ENCODE measurements at places on chromosomes 12 and 14. TPM values are rescaled to one million over a fixed set of nuclear protein-coding genes. Genes with fewer than 3 reads are reported as not detected.
A peak's percentile ranks its signal among the peaks of the same experiment; 100 is the strongest.

DNA sequence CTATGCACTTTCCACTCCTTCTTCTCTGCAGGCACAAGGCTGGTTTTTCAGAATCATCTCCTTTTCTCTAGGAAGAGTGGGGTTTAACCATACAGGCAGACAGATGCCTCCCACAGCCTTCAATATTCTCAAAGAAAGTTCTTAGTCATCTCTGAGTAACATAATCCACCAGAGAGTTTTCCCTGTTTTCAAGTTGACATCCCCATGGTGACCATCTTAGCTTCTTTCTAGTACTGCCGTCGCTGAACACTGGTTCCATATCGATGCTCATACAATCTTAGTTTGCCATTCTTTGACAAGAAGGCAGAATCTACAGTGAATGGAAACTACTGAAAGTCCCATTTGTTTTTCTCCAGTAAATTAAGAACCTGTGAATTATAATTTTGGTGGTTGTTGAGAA, 28.6 kb downstream of the TPH2 start:
- no peak overlapping the region for H3K4me3 ChIP-seq
- no peaks in the 10 kb centered on the region for H3K36me3 ChIP-seq
- DNase-seq, result no peak
- no peaks in the 10 kb centered on the region for H3K4me1 ChIP-seq
- no peaks in the 10 kb centered on the region for H3K27me3 ChIP-seq

- no peak overlapping the region for H3K27ac ChIP-seq
- H3K36me3 ChIP-seq, result no peaks in the 10 kb centered on the region
- no peaks in the 10 kb centered on the region for H3K27me3 ChIP-seq
- DNase-seq, result no peak
Observed at GRCh38 chr14:48333221-48333920, 658.0 kb upstream of the MDGA2 start.

DNA sequence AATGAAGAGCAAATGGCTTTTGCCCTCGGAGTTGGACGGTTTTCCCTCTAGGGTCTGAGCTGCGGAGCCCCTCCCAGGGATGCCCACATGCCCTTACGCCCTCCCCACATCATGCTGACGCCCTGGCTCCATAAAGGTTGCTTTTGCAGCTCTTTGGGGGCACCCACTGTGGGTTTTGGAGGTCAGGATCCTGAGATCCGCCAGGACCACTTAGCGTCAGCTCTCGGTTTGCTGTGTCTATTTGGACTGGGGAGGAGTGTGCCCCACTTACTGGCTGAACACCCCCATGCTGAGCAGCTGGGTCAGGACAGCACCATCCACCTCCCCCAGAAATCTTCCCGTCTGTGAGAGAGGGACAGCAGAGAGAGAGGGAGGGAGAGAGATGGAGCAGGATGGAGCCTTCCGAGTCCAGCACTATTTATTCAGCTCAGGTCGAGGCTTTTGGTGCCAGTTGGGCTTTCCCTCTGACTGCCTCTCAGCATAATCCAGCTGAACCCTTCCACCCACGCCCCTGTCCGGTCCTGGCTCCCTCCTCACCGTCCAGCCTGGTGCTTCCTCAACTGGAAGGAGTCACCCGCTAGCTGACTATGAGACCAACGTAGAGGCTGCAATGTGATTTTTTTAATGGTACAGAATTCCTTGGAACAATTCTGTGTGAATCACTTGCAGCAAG, 18.9 kb upstream of the LRTM2 start:
- no peak for DNase-seq
- no peaks in the 10 kb centered on the region for H3K27me3 ChIP-seq
- no peak overlapping the region for H3K27ac ChIP-seq
- H3K36me3 ChIP-seq, result no peaks in the 10 kb centered on the region
- H3K4me1 ChIP-seq, result peaks cover 25% of the 10 kb centered on the region
- no peak overlapping the region for H3K4me3 ChIP-seq

- H3K27ac ChIP-seq, result no peak overlapping the region
- no peaks in the 10 kb centered on the region for H3K36me3 ChIP-seq
- H3K27me3 ChIP-seq, result no peaks in the 10 kb centered on the region
- no peak overlapping the region for H3K4me3 ChIP-seq
- no peaks in the 10 kb centered on the region for H3K4me1 ChIP-seq
Observed at GRCh38 chr12:125892276-125892675, 827.0 kb downstream of the AACS start.

DNA sequence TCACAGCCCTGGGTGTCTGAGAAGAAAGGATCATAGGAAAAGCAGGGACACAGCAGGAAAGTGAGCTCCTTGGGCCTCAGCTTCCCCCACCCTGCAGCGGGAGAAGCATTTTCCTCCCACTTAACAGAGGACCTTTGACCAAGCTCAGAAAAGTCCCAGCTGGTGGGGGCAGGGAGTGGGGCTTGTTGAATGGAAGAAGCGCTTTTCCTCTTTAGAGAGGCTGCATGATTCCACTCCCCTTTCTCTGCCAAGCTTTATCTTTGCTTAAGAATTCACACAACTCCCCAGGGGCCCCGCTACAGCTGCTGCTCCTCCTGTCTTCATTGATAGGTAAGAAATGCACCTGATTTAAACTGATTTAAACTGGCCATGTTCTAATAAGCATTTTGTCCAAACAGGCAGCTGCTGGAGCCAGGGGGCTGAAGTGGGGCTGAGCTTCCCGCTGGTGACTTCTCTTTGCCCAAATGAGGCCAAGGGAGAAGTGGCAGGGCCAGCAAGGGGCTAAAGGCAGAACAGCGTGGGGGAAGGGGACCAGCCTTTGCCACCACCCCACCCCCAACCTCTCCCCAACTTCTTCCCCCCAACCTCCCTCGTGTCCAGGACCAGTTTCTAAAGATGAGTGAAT, 1.7 kb upstream of the PAPLN start:
- no peaks in the 10 kb centered on the region for H3K36me3 ChIP-seq
- peaks cover 54% of the 10 kb centered on the region for H3K27me3 ChIP-seq
- no peak overlapping the region for H3K27ac ChIP-seq
- no peaks in the 10 kb centered on the region for H3K4me1 ChIP-seq
- no peak overlapping the region for H3K4me3 ChIP-seq

- H3K36me3 ChIP-seq, result no peaks in the 10 kb centered on the region
- H3K27me3 ChIP-seq, result no peaks in the 10 kb centered on the region
- DNase-seq, result no peak
- H3K27ac ChIP-seq, result no peak overlapping the region
- H3K4me3 ChIP-seq, result no peak overlapping the region
Observed at GRCh38 chr14:78767436-78767835, 597.3 kb downstream of the NRXN3 start.

GRCh38 chr12:49092816-49093406, 1.7 kb downstream of the DHH start:
- H3K27me3 ChIP-seq, result peaks cover 64% of the 10 kb centered on the region
- peaks cover 15% of the 10 kb centered on the region for H3K36me3 ChIP-seq
- H3K4me1 ChIP-seq, result peaks cover 16% of the 10 kb centered on the region

- H3K27ac ChIP-seq, result peak overlapping the region; percentile 89
- peak overlapping the region; percentile 80 for H3K4me3 ChIP-seq
- H3K4me1 ChIP-seq, result peaks cover 32% of the 10 kb centered on the region
- DNase-seq, result no peak
- H3K27me3 ChIP-seq, result no peaks in the 10 kb centered on the region
- peaks cover 3% of the 10 kb centered on the region for H3K36me3 ChIP-seq
Observed at GRCh38 chr12:8697120-8697475, 693 bp upstream of the RIMKLB start.

DNA sequence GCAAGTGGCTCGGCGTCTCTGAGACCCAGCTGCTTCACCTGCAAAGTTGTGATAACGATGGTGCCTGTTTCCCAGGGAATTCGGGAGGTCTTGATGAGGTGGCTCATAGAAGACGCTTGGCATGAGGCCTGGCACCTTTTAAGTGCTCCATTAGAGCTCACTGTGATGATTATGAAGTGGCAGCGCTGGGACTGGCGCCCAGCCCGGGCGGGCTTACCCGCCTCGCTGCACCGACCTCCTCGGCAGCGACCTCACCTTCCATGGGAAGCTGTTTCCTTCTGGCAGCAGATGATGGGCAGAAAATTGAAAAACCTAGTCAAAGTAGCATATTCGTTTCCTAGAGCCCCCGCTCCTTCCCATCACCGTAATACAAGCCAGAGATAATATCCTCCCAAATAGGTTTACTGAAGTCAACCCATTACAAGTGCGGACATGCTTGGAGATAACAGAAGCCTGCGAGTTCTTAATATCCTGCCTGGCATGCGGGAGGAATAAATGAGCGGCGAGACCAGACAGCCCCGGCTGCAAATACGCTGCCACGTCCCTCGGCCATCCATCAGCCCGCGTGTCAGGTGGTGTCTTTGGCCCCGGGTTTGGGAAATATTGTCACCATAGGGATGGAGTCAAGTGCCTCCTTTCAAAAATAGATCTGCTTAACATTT, 35.2 kb upstream of the DLK1 start:
- no peaks in the 10 kb centered on the region for H3K36me3 ChIP-seq
- H3K27me3 ChIP-seq, result no peaks in the 10 kb centered on the region
- H3K4me1 ChIP-seq, result peaks cover 33% of the 10 kb centered on the region
- no peak overlapping the region for H3K27ac ChIP-seq
- H3K4me3 ChIP-seq, result no peak overlapping the region

GRCh38 chr14:51253880-51254279, 13.8 kb downstream of the TMX1 start:
- H3K36me3 ChIP-seq, result peaks cover 58% of the 10 kb centered on the region
- no peaks in the 10 kb centered on the region for H3K4me1 ChIP-seq
- H3K27ac ChIP-seq, result no peak overlapping the region
- DNase-seq, result no peak

- no peaks in the 10 kb centered on the region for H3K36me3 ChIP-seq
- DNase-seq, result no peak
- no peak overlapping the region for H3K27ac ChIP-seq
- H3K27me3 ChIP-seq, result no peaks in the 10 kb centered on the region
- no peaks in the 10 kb centered on the region for H3K4me1 ChIP-seq
Observed at GRCh38 chr14:38618514-38618913, 362.6 kb upstream of the CLEC14A start.

- H3K4me3 ChIP-seq, result peak overlapping the region; percentile 98
- H3K4me1 ChIP-seq, result peaks cover 4% of the 10 kb centered on the region
- peaks cover 10% of the 10 kb centered on the region for H3K36me3 ChIP-seq
- no peaks in the 10 kb centered on the region for H3K27me3 ChIP-seq
Observed at GRCh38 chr14:34538871-34539406, 562 bp downstream of the EAPP start.

- H3K4me1 ChIP-seq, result no peaks in the 10 kb centered on the region
- H3K27me3 ChIP-seq, result no peaks in the 10 kb centered on the region
- no peaks in the 10 kb centered on the region for H3K36me3 ChIP-seq
- no peak for DNase-seq
Observed at GRCh38 chr14:49549881-49550280, 36.3 kb downstream of the RPS29 start.

DNA sequence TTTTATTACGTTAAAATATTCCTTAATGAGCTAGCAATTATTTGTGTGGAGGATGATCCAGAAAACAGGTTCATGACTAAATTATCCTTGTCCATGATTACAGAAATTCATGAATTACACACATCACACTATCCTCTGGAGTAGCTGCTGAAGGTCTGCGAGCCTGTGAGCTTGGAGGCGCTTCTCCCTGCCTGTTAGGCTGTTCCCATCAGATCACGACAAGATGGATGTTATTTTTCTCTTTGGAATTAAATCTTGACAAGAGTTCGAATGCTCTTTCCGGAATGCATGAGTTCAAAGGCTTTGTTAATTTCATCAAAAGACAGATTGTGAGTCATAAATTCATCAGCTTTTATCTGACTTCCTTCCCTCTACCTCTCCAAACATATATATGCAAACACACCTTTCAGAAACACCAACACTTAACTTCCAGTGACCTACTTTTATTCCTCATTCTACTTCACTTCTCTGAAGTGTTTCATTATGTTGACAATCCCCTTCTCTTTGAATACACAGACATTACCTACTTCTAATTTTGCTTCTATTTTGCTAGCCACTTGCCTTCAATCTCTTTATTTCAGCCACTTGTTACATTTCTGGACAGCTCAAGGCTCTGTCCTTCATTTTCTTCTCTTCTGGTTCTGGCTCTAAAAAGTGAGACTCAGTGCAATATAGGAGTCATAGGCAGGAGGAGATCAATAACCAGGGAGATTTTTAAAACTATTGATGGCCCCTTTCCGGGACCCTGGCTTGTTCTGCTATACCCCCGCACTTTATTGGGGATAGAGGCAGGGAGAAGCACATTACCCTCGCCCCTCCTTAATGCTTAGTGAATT, 274.6 kb downstream of the BTG1 start:
- peaks cover 11% of the 10 kb centered on the region for H3K4me1 ChIP-seq
- no peaks in the 10 kb centered on the region for H3K36me3 ChIP-seq

DNA sequence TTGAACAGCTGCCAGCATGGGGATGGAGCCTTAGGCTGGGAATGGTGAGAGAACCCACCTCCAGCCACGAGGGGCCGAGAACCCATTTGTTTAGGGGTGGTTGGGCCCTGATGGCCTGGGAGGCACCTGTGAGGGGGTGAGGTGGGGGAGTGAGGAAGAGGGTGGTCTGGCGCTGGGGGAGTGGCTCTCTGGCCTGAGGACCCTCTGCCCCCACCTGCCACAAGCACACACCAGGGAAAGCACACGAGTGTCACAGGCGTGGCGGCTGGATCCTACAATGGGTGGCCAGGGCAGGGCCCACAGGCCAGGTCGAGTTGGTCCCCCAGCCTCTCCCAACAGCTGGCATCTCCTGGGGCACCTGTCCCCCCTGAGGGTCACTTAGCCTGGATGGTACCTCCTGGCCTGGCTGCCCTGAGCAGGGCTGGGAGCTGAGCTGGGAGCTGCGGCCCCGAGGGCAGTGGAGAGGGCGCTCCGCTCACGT, 340.5 kb downstream of the TMEM121 start:
- no peaks in the 10 kb centered on the region for H3K36me3 ChIP-seq
- peaks cover 46% of the 10 kb centered on the region for H3K4me1 ChIP-seq
- H3K27ac ChIP-seq, result no peak overlapping the region
- peaks cover 21% of the 10 kb centered on the region for H3K27me3 ChIP-seq
- no peak for DNase-seq
- H3K4me3 ChIP-seq, result no peak overlapping the region

DNA sequence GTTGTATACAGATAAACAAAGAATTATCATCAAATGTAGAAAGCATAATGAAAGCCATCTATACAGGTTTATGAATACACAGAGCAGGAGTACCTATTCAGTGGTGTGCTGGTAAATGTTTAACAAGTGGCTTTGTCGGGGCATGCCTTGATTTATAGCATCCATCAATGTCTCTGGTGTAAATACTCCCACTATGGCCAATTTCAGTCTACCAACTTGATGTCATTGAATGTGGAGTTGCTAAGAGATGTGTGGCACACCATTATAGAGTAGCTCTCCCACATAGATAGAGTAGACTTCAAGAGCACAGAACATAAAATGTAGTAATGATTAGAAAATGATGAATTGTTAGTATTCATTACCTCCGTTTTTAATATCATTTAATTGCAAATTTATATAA, 9.3 kb downstream of the GRIP1 start:
- H3K27me3 ChIP-seq, result no peaks in the 10 kb centered on the region
- H3K27ac ChIP-seq, result no peak overlapping the region
- H3K4me3 ChIP-seq, result no peak overlapping the region
- H3K4me1 ChIP-seq, result no peaks in the 10 kb centered on the region
- H3K36me3 ChIP-seq, result no peaks in the 10 kb centered on the region

GRCh38 chr12:66131067-66131688, 628 bp upstream of the LLPH start:
- H3K4me3 ChIP-seq, result peak overlapping the region; percentile 53
- no peak for DNase-seq
- peaks cover 24% of the 10 kb centered on the region for H3K36me3 ChIP-seq
- H3K27ac ChIP-seq, result peak overlapping the region; percentile 72
- peaks cover 10% of the 10 kb centered on the region for H3K4me1 ChIP-seq

The MORN3 gene
- total RNA-seq, result 3.1 TPM

The ZDHHC22 gene
- not detected for total RNA-seq

The TSFM gene
- total RNA-seq, result 29.2 TPM

The WASHC3 gene
- 72.8 TPM for total RNA-seq

The MYO1H gene
- total RNA-seq, result under 0.01 TPM

The PIK3C2G gene
- 0.05 TPM for total RNA-seq

The DNAJC22 gene
- total RNA-seq, result 0.09 TPM

The GPR65 gene
- total RNA-seq, result 9.2 TPM

The STX2 gene
- 8.8 TPM for total RNA-seq

The FGF6 gene
- not detected for total RNA-seq

The CTSG gene
- total RNA-seq, result 19.9 TPM

The HOXC12 gene
- total RNA-seq, result 0.05 TPM

The KRT71 gene
- 0.57 TPM for total RNA-seq

The HOXC9 gene
- total RNA-seq, result 0.09 TPM

Measured in thymus (tissue), 14 donors.